ENCODE measurements at places on chromosomes 5 and 9.

DNA sequence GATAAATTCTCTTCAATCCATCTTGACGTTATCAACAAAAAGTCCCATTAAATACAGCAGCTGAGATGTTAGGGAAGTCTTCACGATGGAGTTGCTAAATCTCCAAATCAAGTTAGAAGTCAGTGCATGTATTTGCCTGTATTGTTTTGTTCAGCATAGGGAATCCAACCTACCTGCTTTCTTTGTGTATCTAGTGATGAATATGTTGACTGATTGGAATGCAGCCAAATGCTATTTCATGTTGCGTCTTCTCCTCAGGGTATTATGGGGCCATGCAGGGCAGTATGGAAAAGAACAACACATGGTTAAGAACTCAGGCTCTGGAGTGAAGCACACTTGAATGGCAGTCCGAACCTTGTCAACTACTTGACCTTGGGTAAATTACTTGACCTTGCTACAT is 529.5 kb upstream of the ZNF462 start:
- DNase-seq: no peak

- no peak for DNase-seq
Measured at GRCh38 chr5:151671950-151672349, 14.8 kb downstream of the SPARC start.

- DNase-seq: no peak
Measured at GRCh38 chr5:125409861-125410536, 663.6 kb upstream of the ZNF608 start.

DNA sequence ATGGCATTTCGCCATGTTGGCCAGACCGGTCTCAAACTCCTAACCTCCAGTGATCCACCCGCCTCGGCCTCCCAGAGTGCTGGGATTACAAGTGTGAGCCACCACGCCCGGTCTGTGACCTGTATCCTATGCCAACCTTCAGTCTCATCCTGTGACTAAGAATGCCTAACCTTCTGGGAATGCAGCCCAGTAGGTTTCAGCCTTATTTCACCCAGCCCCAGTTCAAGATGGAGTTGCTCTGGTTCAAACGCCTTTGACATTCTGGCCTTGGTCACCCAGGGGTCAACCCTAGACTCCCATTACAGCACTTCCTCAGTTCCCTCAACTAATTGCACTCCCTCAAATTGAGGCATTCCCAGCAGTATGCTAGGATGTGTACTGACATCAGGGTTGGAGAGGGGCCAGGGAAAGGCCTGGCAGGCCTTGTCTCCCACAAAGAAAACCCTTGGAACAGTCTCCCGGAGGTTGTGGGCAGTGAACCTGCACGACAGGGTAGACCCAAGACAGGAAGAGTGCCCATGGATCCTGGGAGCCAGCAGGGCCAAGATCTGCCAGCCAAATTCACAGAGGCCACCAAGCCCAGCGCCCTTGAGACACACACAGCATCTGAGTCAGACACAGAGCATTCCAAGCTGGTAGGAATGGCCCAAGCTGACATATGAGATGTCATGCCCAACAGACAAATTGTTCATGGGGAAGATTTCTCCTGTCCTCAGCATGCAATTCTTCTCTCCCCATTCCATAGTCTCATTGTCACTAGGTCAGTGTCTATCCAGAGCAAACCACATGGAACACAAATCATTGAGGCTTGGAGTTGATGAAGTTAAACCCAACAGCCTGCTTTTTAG is 24.9 kb upstream of the SMU1 start:
- DNase-seq: no peak

All from NCI-H1694 (cell line).